ENCODE measurements at places on chromosomes 16 and 17. TPM values are rescaled to one million over a fixed set of nuclear protein-coding genes. Genes with fewer than 3 reads are reported as not detected.

The USP32 gene
- 73.2 TPM for total RNA-seq

The ADORA2B gene
- total RNA-seq = 5.2 TPM

DNA sequence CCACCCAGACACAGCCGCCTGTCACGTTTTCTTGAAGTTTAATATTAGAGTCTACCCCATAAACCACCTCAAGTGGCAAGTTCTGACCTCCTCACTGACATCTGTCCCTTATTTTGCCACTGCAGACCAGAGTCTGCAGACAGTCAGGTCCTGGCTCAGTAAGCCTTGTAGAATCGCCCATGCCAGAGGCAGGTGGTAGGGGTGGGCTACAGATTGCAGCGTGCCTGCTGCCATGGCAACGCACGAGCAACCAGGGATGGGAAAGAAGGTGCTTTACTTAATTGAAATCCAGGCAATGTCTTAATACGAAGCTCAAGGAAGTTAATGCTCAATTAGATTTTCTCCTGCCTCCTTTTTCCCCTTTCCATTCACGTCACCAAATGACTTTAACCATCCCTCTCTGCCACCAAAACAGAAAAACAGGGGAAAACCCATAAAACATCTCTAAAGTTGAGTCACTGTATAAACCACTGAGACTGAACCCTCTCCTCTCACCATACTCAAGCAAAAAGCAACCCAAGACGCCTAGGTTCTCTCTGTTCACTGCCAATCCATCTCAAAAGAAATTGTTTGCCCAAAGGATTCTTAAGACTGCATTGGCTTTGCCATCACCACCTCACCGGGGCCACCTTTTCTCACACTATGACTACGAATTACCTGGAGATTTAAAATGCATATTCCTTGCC, 228.8 kb downstream of the SLC39A11 start:
- DNase-seq = no peak

DNA sequence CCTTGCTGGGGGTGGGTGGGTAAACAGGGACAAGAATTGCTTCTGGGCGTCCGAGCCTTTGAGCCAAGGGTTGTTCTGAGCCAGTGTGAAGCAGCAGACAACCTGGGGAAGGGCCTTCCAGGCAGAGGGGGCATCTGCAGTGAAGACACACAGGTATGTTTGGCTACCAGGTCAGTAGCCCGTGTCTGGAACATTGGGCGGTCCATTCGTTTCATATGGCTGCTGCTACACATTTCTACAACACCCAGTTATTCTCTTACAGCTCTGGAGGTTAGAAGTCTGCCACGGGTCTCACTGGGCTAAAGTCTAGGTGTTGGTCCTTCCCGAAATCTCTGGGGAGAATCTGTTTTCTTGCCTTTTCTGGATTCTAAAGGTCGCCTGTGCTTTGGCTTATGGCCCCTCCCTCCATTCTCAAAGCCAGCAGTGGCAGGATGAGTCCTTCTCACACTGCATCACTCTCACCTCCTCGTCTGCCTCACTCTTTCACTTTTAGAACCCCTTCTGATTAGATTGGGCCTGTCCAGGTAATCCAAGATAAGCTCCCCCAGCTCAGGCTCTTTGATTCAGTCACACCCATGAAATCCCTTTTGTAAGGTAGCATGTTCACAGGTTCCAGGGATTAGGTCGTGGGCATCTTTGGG, 136.1 kb downstream of the CLEC16A start:
- DNase-seq = no peak

GRCh38 chr16:1180549-1181403, 27.9 kb downstream of the CACNA1H start:
- DNase-seq = no peak

- DNase-seq = no peak
These were observed 4.3 kb downstream of the SPPL2C start for GRCh38 chr17:45848868-45849535.

DNA sequence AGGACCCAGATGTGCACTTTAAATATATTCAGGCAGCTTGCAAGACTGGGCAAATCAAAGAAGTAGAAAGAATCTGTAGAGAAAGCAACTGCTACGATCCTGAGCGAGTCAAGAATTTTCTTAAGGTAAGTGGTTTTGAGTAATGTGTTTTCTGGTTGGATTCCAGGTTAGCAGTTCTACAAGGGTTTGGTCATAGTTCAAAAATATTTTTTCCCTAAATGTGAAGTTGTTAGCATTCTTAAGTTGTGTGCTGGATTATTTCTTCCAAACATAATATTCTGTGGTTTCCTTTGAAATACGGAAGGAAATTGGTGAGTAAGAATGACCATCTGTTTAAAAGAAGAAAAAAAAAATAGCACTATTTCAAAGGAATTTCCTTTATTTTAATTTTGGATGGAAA, 38.4 kb downstream of the PTRH2 start:
- no peak for DNase-seq

Data from left lung (tissue), 14 donors.